ENCODE measurements at places on chromosomes 7 and 10.
A peak's percentile ranks its signal among the peaks of the same experiment; 100 is the strongest.

GRCh38 chr7:134513169-134513752, 14.1 kb upstream of the AKR1B10 start:
- peak; percentile 26 for DNase-seq

GRCh38 chr10:63429281-63429680, 36.5 kb downstream of the JMJD1C start:
- no peak for DNase-seq

DNA sequence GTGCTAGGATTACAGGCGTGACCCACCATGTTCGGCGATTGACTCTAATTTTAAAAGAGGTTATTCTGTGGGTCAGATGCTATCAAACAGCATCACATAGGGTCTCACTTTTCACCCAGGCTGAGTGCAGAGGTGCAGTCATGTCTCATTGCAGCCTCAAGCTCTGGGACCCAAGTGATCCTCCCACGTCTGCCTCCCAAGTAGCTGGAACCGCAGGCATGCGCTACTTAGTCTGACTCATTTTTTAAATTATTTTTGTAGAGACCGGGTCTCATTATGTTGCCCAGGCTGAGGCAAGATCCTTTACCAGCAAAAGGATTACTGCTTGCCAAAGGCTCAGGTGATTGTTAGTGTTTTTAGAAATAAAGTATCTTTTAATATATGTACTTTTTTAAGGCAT, 42.9 kb upstream of the STOX1 start:
- no peak for DNase-seq

GRCh38 chr10:50981904-50982303, 92.4 kb upstream of the PRKG1 start:
- DNase-seq, result no peak

GRCh38 chr7:56105508-56105907, 768 bp downstream of the CHCHD2 start:
- DNase-seq, result no peak

DNA sequence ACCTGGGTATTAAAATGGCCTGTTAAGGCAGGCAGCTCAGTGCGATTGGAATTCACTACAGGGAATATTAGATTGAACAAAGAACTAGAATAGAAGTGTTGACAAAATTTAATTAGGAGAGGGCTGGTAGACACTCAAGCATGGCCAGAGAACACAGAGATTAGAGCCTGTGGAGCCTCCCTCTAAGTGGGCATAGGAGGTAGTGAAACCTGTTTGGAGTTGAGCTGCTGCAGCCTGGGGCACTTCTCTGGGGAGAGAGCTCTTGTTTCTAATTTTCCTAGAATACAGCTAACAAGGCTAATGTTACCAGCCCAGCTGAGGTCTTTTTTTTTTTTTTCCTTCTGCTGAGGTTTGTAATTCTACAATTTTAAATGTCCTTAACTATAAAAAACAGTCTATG, 46.4 kb downstream of the TMEM168 start:
- DNase-seq, result no peak

GRCh38 chr7:122257056-122257455, 47.5 kb downstream of the FEZF1 start:
- no peak for DNase-seq

DNA sequence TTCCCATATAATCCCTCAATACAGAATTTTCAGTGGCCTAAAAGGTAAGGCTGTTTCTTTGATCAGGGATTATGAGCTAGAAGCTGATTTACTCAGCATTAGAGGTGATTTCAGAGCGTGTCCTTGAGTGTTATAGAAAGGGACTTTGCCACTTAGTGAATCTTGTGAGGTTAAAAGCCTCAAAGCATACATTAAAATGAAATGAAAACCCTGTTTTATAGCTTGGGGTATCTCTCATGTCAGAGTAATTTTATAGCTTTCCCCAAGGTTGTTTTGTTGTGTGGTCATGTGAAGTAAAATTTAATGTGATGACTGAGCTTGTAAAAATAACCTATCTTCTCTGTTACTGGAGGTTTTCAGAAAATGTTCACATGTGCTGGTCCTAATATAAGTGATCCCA, 198.8 kb downstream of the CDCA7L start:
- no peak for DNase-seq

- no peak for DNase-seq
Measured at GRCh38 chr7:100964630-100965029, 4.7 kb upstream of the MUC12 start.

- DNase-seq, result no peak
Measured at GRCh38 chr10:114537736-114538135, 120.3 kb downstream of the ABLIM1 start.

- DNase-seq, result no peak
Measured at GRCh38 chr7:727104-727805, at the start of gene PRKAR1B. Gene PRKAR1B (minus strand): TSS chr7:727281. CDS start chr7:711505, 15,776 bp downstream.

DNA sequence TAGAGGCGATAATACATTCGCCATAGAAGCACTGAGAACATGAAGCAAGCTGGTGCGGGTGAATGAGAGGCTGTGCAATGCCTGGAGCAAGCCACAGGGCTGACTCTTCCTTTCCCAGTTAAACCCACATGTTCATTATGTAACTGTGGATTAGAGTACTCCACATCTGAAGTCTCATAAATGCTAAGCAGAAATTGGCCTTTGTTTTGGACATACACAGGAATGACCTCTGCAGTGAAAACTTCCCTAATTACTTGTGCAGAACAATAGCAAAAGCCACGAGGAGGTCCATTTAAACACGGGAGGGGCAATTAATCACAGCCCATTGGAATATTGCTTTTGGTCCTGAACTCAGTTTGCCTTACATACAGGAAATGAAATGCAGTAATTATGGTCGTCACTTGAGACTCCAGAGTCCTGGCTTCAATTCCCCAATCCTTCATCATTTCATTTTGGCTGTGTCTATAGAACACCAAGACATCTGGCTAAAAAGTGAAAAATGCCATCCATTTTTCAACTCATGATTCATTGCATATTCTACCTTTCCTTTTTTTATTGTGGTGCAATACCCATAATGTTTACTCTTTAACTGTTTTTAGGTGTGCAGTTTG, 78.7 kb upstream of the CXCL12 start:
- DNase-seq, result no peak

DNA sequence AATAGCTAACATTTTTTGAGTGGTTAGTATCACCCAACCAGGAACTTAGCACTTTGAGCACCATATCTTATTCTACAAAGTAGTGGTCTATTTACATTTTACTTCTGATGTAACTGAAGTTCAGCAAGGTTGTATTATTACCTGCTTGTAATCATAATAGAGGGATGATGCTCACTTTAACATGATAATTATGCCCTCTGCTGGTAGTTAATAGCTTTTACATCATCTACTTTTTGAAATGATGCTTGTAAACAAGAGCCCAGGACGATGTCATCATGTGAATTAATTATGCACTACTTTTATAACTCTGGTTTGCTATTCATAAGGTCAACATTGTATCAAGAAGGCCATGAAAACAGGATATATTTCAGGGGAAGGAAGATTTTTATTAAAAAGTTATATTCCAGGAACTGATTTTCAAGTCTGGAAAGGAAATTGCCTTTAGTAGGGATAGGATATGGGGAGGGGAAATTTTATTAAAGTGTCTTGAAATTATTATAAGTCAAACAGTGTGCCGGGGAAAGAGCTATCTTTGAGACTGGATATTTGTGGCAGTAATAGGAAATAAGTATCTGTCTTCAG, 80.3 kb upstream of the SCIN start:
- no peak for DNase-seq

GRCh38 chr7:33237036-33237435, 107.7 kb downstream of the BBS9 start:
- DNase-seq, result no peak

GRCh38 chr7:70193514-70193913, 595.2 kb downstream of the AUTS2 start:
- no peak for DNase-seq

- DNase-seq, result no peak
Measured at GRCh38 chr7:140923358-140924006, 1.2 kb downstream of the BRAF start.

DNA sequence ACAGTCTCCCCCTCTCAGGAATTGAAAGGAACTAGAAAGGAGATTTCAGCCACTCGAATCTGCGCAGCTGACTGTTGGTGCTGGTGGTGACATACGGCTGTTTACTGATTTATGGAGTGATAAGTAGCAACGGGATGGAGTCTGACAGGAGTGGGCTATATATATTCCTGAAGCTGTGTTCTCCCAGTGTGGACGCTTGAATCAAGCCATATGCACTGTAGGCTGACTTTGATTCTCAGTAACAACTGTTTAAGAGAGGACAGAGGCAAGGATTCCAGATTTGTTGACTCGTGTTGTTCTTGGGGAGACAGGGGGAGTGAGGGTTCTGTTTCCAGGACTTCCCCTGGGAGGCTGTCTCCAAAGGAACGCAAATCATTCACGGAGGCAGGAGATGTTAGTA, 260.1 kb upstream of the AUTS2 start:
- no peak for DNase-seq

GRCh38 chr10:102645388-102645740, 1.1 kb downstream of the TRIM8 start:
- peak; percentile 80 for DNase-seq

- no peak for DNase-seq
Measured at GRCh38 chr7:3234851-3235250, 66.2 kb upstream of the SDK1 start.

- peak; percentile 82 for DNase-seq
Measured at GRCh38 chr10:68406815-68407548, at the start of gene RUFY2. Gene RUFY2 (minus strand): TSS chr10:68407277. CDS start chr10:68407189, 88 bp downstream.

- no peak for DNase-seq
Measured at GRCh38 chr10:15714847-15715246, 4.9 kb downstream of the ITGA8 start.

DNA sequence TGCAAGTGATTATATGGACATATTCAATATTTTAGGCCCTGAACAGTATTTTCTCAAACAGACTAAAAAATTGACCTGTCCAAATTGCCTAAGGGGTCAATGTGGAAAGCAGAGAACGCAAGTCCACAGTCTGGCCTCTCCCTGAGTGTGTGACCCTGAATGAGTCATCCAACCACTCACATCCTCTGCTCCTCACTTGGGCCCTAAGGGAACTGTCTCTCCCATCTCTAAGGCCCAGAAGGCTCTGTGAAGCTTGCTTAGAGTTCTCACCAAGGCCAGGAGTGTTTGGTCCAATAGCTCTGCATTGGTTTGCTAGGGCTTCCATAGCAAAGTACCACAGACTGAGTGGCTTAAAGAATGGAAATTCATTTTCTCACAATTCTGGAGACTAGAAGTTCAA, 155.1 kb downstream of the LSM5 start:
- DNase-seq, result no peak

DNA sequence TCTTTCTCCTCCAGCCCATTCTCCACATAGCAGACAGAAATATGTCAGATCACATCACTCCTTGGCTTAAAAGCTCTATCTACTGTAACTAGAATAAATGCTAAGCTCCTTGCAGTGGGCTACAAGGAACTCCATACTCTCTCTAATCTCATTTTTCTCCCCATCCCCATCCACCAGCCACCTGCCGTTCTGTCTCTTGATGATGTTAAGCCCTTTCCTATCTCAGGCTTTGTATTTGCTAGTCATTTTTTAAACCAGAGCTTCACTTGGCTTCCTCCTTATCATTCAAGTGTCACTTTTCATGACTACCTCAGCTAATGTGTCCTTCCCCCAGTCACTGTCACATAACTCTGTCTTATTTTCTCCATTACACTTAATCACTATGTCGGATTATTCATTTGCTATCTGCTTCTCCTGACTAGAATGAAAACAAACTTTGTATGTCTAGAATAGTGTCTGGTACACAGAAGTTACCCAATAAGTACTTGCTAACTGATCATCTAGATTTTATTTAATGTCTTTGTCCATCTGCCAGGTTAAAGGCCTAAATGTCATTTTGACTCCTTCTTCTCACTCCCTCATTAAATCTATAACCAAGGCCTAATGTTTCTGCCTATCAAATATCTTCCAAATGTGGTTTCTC, 87.2 kb upstream of the RPA3 start:
- no peak for DNase-seq

DNA sequence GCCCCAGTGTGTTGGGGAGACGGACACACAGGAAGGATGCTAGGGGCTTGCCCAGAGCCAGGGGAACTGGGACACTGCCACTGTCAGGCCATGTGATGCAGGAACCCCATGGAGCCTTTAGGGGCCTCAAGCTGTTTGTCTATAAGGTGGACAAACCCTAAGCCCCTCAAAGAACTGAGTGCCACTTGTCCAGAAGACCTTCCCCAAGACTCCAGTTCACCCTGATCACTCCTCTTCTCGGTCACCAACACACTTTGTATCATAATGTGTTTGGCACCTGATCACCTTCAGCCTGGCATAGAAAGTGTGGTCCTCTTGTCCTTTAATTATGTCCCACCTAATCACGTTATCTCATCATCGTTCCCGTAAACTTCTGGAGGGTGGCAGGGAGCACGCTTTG, 700 bp downstream of the H2BK1 start:
- DNase-seq, result no peak

- no peak for DNase-seq
Measured at GRCh38 chr7:127838816-127839415, 186.9 kb downstream of the SND1 start.

- DNase-seq, result no peak
Measured at GRCh38 chr7:24833549-24833948, 76.3 kb upstream of the GSDME start.

- DNase-seq, result no peak
Measured at GRCh38 chr7:155847821-155848435, 35.7 kb upstream of the SHH start.

DNA sequence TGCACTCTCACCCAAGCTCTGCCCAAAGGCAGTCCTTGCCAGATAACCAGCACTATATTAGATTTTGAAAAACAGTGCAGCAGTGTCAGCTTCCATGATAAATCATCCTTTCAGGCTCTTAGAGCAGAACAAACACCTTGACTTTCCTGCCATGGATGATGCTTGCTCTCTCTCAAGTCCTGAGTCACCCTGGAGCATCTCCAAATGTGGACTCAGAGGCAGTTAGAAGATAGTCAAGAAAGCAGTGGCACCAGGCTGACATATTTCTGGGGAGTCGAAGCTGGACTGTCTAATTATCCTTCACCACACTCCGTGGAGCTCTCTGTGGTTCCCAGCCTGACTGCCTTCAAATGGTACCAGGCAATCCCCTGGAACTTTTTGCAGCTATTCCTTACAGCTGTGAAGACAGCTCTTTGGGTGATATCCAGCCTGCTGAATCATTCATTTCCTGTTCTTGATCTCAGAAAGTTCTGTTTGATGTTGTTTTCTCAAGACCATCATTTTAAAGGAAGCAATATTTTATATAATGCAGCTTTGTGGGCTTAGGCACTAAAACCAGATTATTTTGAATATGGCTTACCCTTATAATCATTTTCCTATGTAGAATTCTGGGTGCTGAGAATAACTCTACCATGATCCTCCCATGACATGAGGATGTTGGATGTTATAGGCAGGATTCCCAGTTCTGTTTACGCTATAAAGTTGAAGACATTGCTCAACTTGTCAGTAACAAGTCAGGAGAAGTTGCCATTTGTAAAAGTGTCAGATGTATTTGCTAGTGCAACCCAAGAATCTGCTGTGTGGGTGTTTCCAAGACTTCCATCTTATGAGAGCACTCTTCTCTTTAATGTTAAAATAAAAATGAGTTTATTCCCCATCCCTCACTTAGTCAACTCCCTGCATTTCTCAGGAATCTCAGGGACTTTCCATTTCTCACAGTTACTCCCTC, 233.8 kb downstream of the C7orf25 start:
- no peak for DNase-seq

- DNase-seq, result no peak
Measured at GRCh38 chr7:27723085-27723484, 16.9 kb upstream of the TAX1BP1 start.

- DNase-seq, result no peak
Measured at GRCh38 chr7:571718-572415, 52.2 kb upstream of the PDGFA start.

Measured in left ventricle myocardium inferior (tissue), 1 donor.